Fibroblast of skin of abdomen (primary cell): ENCODE measurements at places on chromosomes 12 and 14.

DNA sequence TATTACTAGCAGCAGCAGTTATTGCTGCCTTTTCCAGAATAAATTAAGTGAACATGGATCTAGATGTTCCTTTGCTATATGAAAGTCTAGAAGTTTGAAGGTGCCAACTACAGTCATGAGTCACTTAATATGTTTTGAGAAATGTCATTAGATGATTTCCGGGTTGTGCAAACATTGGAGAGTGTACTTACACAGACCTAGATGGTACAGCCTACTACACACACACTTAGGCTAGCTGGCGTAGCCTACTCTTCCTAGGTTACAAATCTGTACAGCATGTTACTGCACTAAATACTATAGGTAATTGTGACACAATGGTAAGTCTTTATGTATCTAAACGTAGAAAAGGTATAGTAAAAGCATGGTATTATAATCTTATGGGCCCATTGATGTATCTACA is 368.1 kb downstream of the PDZRN4 start:
- no peak for DNase-seq

DNA sequence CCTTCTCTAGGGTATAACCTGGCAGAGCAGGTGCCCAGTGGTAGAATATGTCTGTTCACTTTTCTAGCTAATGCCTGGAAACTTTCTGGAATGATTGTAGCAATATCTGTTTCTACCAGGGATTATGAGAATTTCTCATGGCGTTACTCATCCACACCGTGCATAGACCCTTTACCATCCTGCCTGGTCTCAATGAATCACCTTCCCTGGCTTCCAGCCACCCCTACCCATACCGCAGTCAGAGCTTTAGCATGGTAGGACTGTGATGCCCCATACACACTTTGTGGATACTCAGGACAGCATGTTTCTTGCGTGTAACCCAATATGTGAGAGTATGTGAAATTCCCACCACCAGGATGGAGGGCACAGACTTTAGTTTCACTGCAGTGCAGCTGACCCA is 45.4 kb downstream of the TUNAR start:
- DNase-seq, result no peak

DNA sequence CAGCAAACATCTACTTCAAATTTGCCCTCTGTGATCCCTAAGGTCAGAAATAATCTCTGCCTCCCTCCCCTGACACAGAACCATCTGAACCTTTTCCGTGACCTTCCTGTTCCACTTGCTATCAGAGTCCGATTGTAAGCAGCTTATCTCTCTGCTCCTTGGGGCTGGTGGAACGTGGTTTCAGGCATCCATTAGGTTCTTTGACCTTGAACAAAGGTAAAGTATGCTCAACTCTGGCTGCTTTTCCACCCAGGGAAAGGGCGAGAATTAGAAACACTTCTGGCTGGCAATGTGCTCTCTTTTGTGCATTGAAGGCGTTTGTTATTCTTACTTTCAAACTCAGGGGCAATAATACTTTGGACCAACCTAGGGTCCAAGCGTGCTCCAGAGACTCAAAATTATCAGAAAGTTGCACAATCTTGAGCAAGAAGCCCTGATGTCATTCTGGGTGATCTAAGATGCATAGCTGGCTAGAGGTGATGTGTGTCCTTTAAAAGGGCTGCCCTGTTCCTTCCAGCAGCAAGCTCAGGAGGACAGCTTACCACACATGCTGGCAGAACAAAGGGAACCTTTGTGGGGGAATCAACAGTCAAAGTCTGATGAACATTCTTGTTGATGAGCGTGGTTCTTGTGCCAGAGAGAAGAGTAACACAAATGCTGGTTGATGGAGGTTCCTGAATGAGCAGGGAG is 29.8 kb downstream of the ADGRD1 start:
- no peak for DNase-seq

- DNase-seq, result no peak
These were observed 1.4 kb downstream of the BCL11B start for GRCh38 chr14:99270458-99271220.

DNA sequence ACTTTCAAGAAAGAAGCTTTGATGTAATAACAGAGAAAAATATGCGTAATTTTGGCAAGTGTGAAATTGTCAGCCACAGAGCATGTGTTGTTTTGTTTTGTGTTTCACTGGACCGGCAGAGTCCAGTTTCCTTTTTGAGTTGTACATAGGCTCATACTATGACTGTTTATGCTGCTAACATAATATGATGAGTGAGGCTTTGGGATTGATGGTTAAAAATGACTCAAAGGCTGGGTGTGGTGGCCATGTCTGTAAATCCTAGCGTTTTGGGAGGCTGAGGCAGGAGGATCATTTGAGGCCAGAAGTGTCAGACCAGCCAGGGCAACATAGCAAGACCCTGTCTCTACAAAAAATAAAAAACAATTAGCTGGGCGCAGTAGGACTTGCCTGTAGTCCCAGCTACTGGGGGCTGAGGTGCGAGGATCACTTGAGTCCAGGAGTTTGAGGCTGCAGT is 487.9 kb downstream of the PCNX1 start:
- peak; percentile 38 for DNase-seq

- no peak for DNase-seq
These were observed 61.2 kb upstream of the DIO3 start for GRCh38 chr14:101500061-101500460.

DNA sequence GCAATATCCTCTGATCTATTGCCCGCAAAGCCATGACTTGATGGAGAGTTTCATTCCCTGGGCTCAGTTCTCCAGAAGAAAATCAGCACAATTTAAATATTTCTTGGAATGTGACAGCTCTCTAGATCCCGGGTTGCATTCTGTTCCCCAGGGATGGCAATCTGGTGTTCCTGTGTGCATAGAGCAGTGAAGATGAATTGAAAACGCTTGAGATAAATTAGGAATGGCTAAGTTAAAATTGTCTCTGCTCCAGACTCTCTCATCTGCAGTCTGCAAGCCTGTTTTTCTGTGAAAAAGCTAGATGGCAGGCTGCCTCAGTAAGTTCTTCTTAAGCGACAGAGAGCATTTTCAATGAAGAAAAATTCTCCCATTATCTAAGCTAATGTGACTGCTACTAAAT is 582.5 kb upstream of the MGAT4C start:
- no peak for DNase-seq

DNA sequence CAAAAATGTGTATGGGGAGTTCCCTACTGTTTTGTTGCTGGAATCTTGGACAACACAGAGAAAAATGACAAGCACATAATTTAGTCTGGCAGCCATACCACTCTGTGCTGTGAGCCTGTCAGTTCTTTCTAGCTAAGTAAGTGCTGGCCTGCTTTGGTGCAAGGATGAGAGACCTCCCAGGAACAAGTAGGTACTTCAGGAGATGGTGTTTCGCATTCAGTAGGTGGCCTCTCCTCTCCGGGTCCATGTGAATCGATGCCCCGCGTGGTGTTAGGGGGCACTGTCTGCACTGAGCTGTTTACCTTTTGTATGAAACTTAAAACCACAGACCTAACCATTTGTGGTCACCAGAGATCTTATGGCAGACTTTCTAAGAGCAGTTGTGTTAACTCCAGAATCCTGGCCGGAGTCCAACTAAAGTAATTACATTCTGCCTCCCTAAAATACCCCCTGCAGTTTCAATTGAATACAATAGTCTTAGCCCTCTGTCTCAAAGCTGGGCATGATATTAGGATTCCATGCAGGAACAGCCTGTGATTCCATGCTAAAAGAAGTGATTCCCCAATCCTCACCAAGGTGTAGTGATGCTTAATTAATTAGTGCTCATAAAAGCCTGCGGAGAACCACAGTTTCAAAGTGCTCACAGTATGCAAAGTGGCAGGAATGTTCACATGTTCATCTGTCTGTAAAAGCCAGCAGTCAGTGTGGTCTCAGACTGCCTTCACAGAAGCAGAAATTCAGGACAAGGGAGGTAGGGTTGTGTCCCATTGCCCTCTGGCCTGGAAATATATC is 64.2 kb downstream of the LLPH start:
- DNase-seq, result peak; percentile 89

DNA sequence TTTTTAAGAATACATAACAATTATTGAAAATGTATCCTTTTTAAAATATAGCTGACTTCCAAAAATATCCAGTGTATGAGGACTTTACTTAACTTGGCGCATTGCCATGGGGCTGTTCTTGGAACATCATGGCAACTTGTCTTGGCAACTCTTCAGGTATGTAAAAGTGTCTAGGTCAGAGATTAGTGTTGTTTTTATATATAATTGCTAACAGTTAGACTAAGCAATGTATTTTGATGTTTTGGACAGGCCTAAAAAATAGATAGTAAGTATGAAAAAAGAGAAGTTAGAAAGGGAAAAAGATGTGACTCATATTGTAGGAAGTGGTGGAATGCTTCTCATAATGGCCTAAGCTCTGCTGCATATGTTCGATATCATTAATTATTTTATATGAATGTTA is 70.9 kb downstream of the MON2 start:
- peak; percentile 87 for DNase-seq

GRCh38 chr12:4579305-4580102 is 17.5 kb downstream of the DYRK4 start:
- DNase-seq, result no peak

DNA sequence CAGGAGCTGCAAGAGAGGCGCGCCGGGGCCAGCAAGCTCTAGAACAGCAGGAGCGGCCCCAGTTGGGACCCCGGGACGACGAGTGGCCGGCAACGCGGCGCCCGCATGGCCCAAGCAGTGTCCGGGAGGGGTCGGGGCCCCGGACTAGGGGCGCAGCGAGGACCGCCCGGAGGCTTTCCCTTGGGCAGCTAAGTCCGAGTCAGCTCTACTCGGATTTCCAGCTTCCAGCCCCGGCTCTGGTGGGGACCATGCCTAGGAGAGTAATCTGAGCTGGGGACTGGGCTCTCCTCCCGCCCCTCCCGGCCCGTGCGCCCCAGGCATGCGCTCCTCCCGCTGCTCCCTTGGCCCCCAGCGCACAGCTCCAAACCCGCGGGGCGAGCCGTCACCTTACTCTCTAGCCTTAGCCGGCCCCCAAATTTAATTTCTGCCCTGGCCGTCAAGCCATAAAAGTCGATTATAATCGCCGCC is 41.6 kb upstream of the CAPRIN2 start:
- DNase-seq, result peak; percentile 74

DNA sequence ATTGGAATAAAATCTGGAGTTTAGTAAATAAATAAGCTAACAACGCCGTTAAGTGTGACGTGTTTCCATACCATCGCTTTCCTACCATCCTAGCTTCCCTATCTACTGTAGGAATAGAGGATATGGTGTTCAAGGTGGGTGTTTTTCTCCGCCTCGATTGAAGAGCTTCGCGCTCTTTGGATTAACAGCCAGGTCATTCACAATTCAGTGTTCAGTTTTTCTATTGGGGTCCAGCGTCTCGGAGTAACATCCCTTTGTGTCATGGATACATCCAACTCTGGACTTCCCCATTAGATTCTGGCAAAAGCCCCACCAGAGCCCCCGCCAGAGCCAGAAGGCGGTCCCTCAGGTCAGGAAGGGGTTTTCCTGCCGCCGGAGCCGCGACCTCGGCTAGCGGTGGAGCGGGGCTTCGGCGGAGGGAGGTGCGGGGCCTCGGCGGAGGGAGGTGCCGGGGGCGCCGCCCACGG is 1.2 kb upstream of the SRGAP1 start:
- no peak for DNase-seq

- DNase-seq, result peak; percentile 20
These were observed 11.8 kb downstream of the FNTB start for GRCh38 chr14:64998455-64998931.

DNA sequence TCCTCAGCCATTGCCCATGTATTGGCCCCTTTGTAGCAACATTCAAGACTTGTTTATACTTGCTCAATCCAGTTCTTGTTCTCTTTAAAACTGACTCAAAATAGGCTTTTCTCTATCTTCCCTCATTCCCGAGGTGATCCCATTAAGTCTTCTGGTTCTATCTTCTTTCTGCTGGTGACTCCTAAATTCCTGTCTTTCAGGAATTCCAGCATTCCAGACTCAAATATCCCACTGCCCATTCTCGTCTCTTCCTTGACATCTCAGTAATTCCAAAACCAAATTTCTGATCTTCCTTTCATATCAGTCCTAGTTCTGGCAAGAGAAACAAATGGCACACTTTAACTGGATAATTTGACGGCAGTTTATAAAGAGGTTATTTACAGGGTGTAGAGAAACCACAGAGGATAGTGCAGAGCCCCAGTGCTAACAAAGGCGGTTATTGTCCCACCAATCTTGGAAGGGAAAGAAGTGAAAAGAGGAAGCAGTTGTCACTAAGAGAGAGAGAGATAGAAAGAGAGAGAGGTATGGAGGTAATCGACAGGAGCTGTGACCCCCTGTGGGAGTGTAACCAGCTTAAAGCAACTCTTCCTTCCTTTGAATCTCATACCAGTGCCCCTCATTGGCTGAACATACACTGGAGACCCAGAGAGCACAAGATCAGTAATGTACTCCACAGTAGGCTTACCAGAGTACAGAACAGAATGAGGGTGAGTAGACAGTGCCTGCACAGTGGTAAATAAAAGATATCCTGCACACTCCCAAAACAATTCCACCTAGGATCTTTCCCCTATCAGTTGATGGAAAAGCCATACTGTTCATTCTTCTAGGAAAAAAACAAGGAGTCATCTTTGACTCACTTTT is 177.6 kb upstream of the LMNTD1 start:
- no peak for DNase-seq

DNA sequence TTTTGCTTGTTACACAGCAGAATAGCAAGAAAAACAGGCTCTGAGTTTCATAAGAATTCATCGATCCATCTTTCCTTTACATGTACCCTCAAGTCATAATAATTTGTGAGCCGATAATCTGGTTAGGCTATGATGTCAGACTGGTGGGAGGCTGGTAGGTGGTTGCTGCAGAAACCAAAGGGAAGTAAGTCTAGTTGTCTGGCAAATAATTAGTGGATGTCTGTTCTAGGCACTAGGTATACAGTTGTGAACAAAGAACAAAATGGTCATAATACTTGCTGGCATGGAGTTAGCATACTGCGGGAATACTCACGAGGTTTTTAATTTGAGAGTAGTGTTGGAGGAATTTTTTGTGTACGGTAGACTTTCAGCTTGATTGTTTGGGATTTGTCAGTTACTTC is 8.8 kb downstream of the SUSD6 start:
- no peak for DNase-seq

- DNase-seq, result peak; percentile 89
These were observed 2.3 kb downstream of the TULP3 start for GRCh38 chr12:2893007-2893406.
